ENCODE measurements at places on chromosomes 16 and 17. TPM values are rescaled to one million over a fixed set of nuclear protein-coding genes. Genes with fewer than 3 reads are reported as not detected.

CA7 gene
- polyA plus RNA-seq, result not detected

SPATA32 gene
- not detected for polyA plus RNA-seq

HSD17B1 gene
- 2.3 TPM for polyA plus RNA-seq

ZNF768 gene
- polyA plus RNA-seq, result 26.3 TPM

RTN4RL1 gene
- 0.86 TPM for polyA plus RNA-seq

ATP2A1 gene
- polyA plus RNA-seq, result 432 TPM

NAA60 gene
- 28.4 TPM for polyA plus RNA-seq

BCAR1 gene
- polyA plus RNA-seq, result 50.3 TPM

FBXL20 gene
- polyA plus RNA-seq, result 5.1 TPM

ADCY7 gene
- polyA plus RNA-seq, result 9.4 TPM

KRT23 gene
- polyA plus RNA-seq, result 0.16 TPM

CCL8 gene
- 0.55 TPM for polyA plus RNA-seq

PPM1D gene
- polyA plus RNA-seq, result 12.3 TPM

CCL16 gene
- polyA plus RNA-seq, result 0.25 TPM

PIRT gene
- polyA plus RNA-seq, result 0.04 TPM

TBC1D3I gene
- not detected for polyA plus RNA-seq

PDPR gene
- 26.8 TPM for polyA plus RNA-seq
